ENCODE measurements at places on chromosomes 2 and 18.

DNA sequence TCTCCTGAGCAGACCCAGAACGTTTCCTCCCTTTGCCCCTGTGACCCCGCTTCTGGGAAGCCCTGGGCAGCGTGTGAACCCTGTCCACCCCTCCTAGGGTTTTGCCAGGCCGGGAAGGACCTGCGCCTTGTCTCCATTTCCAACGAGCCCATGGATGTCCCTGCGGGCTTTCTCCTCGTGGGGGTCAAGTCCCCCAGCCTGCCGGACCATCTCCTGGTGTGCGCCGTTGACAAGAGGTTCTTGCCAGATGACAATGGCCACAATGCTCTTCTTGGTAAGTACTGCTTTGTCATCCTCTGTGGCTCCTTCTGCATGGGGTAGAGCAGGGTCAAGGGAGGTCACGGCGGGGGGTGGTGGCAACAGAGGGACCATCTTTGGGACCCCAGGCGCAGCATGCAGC lies 32.5 kb downstream of the GREB1 start:
- no peak for DNase-seq

DNA sequence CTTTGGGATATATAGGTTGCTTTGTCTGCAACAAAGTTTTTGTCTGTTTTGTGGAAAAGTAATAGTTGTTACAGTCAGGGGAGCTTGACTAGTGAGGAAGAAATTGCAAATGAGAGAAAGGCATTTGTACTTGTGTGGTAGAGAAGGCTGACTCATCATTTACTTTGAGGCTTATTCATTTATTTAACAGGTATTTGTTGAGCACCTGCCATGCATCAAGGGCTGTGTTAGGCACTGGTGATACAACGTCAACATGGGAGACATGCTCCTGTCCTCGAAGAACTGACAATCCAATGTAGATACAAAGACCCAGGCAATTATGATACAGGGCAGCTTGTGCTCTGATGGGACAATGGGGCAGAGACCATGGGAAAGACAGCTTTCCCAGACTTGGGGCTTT lies 79.5 kb downstream of the UPP2 start:
- DNase-seq, result no peak

DNA sequence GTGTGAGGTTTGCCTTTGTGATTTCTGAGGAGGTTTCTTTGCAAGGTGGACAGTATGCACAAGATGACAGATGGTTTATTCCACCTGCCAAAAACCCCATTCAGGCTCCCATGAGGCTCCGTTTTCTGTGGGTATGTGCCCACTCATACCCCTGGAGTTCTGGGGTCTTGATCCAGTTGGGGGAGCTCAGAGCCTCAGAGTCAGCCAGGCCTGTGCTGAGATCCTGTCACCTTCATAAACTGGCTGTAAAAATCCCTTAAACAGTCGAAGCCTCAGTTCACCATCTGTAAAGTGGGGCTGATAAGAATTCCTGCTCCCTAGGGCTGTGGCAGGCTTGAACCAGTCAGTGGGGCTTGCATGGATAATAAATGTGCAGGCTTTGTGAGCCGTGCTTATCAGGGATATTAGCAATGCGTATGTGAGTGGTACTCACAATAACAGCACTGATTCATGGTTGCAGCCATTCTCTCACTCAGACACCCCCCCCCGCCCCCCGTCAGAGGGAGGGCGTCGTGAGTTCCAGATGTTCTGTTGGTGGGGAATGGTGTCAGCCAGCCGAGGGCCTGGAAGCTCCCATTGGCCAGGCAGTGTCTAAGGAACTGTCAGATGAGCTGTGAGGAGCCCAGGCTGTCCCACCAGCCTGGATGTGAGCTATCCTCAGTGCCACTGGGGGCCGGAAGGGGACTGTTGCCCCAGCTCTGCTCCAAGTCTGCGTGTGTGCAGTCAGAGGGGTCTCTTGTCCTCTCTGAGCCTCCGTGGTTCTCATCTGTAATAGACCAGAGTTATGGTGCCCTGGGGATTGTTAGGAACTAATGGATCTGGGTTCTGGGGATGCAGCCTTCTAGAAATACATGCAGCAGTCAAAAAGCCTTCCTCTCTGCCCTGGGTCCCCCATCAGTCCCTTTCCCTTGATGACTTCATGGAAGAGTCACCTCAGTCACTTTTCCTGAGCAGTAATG lies 51.7 kb downstream of the KCNIP3 start:
- DNase-seq, result no peak

GRCh38 chr2:233953087-233953801 lies 36.1 kb downstream of the TRPM8 start:
- no peak for DNase-seq

DNA sequence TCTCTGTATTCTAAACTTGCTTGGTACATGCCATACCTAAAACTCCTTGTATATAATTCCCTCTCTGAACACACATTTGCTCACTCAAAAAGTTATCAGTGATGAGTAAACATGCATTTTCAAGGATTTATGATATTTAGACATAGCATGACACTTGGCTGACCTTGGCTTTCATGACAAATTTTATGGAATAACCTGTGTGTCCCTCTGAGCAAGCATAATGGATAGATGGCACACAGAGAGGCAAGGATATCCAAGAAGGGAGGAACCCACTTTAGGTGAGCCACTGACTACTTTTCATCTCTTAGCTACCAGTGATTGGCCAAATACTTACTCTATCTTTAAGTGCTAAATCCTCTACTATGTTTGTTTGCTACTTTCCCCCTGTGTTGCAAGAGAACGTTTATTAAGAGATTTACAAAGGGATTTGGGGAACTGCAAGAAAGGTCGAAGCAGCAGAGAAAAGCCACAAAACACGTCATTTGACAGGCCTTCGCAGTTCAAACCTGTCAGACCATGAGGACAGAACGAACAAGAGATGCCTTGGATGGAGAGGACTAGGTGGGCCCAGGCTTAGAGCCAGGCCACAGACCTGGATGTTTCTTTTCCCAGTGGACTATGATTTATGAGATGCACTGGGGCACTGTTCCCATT lies 379.9 kb downstream of the NBAS start:
- no peak for DNase-seq

DNA sequence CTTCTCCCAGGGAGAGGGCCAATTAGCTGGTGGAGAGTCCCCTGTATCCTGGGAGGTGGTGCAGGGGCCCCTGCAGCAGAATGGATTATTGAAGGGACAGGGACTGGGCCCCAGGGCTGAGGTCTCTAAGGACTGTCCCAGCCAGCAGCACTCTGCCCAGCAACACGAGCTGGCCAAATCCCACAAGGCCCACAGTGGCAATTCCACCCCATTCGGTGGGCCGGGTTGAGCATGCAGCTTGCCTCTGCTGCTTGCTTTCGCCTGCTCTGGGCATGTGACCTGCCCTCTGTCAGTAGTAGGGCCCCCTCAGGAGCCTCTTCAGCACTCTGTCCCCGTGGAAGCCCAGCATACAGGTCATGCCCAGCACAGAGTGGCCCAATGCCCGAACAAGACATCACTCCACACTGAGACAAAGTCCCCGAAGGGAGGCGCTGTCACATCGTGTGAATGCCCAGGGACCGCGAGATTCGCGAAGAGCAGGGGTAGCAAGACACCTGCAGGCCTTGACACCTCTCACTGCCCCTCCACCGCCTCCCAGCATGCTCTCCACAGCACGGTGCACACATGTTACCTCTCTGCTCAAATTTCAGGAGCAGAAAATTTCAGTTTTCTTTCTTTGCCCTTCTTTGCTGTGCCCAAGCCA lies 65.4 kb downstream of the CRACDL start:
- no peak for DNase-seq

- DNase-seq, result no peak
Observed at GRCh38 chr18:45525301-45525700, 90.0 kb upstream of the SLC14A2 start.

DNA sequence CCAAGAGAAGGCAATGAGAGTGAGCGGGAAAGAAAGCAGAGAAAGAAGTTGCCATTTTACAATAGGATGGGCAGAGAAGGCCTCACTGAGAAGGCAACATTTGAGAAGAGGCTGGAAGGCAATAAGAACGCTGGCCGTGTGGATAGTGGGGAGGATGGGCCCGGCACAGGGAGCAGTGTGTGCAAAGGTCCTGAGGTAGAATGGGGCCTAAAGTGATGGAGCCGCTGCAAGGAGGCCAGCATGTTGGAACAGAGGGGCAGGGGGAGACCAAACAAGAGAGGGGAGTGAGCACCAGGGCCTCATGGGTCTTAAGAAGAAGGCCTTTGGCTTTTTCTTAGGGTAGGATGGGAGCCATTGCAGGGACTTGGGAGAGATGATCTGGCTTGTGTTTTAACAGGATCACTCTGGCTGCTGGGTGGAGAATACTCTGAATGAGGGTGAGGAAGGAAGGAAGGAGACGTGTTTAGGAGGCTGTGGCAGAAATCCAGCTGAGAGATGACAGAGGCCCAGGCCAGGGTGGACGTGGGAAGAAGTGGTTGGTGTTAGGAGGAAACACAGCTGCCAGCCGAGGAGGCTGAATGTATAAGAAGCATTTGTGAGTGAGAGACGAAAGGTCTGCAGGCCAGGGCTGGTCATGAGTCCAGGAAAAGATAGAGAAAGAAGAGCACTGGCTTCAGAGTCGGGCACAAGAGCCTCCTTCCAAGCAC lies 159.8 kb downstream of the KLHL29 start:
- no peak for DNase-seq

DNA sequence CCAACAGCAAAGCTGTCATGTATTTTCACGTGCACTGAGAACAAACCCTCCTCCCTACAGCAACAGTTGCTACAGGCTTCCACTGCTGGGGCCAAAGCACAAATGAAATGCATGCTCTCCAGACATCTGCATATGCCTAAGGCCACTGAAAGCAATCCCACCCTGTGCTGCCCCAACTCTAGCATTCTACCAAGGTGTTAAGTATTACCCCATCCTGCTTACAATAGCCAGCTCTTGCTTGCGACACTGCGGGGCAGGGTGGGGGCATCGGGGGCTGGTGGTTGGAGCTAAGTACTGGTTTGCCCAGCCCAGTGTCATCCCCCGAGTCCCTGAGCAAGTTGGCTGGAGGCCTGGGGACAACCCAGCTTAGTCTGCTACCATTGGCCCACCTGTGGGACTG lies 742.5 kb downstream of the TDRD15 start:
- no peak for DNase-seq

GRCh38 chr2:181462033-181462432 lies 4.8 kb downstream of the ITGA4 start:
- no peak for DNase-seq

- no peak for DNase-seq
Observed at GRCh38 chr2:28997237-28997846, 16.2 kb downstream of the TOGARAM2 start.

- no peak for DNase-seq
Observed at GRCh38 chr2:17136877-17137276, 381.4 kb downstream of the RAD51AP2 start.

- no peak for DNase-seq
Observed at GRCh38 chr2:232490221-232491138, 2.8 kb upstream of the ECEL1 start.

- no peak for DNase-seq
Observed at GRCh38 chr2:38971377-38971776, 81.7 kb downstream of the ARHGEF33 start.
